ENCODE measurements at places on chromosomes 1 and 21.

- peak; percentile 2 for DNase-seq
These were observed 19.5 kb upstream of the RGSL1 start for GRCh38 chr1:182430263-182431068.

GRCh38 chr1:194347200-194347599 lies 1160.8 kb upstream of the B3GALT2 start:
- DNase-seq: no peak

DNA sequence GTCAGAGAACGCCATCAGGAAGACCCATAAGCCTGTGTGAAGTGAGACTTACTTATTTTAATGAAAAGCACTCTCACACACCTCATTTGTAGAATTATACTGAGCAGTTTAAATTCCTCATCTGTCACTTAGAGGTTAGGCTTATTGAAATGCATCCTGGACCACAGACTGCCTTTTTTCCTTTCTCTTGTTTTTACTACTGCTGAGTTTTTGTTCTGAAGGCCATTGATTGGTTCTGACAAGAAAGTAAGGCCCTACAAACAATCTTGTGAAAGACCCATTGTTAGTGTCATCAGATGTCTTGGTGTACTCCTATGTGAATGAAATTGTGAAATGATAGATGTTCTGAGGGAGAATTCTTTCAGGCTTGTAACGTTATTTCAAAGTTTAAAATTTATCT lies 1343.3 kb upstream of the ADGRL2 start:
- DNase-seq: no peak

DNA sequence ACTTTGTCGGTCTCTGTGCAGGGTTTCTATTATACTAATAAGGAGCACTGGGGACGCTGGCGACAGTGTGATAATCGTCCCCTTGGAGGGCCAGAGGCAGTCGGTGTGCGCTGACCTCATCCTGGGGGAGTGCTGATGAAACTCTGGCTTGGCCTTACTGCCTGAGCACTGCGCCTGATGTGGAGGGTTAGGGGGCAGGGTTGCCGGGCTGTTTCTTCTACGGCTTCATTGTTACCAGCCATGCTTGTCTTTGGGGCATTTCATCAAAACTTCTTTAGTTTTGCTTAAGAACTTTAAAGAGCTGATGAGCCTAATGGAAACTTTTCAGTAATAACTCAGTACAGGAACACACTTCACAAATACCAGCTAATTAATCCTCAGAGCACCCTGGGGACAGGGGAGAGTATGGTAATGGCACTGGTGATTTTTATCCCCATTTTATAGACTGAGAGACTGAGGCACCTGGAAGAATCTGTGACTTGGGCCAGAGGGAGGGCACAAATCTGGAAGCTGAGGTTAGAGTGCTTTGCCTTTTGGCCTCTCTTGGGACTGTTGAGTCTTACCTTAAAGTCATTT lies 81.8 kb downstream of the PEX14 start:
- no peak for DNase-seq

DNA sequence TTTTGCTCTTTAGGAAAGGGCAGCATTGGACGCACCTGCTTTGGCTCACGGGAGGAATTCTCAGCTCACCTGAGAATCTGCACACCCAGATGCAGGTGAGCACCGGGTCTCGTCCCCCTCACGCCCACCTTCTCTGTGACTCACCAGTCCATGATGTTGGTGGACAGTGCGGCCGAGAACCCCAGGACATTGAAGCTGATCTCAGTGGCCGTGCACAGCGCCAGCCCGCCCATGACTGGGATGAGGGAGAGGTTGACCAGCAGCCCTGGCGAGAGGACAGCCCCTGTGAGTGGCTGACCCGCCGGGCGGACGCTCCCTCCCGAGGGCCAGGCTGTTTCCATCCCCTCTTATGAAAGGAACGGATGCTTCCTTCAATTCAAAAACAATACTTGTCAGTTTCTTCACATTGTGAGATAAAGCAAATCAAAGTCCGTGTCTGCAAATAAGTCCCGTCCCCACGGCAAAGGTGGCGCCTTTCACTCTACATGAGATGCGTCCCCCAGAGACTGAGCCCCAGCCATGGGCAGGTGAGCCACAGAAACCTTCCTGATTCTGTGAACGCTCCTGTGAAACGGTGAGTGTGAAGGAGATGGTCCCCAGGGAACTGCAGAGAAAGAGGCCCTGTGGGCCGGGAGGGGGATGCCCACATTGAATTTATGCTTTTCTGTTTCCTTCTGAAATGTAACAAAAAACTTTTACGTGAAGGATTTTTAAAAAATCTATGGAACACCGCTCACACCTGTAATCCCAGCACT lies 12.7 kb upstream of the CDK11B start:
- DNase-seq: no peak

DNA sequence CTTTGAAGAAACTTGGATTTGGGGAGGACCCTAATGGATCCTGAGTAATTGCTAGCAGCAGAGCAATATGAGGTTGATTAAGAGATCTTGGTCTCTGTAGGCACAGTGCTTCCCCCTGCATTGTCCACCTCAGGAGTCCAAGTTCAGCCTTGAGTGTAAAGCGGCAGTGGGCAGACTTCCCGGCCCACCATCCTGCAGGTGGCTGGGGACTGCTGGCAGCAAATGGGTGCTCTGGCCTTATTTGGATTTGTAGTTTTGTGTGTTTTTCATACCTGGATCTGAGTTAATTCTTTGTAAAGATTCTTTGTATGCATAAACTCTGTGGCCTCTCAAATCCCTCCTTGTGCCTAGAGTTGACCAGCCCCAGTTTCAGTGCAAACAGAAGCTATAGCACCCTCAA lies 7.6 kb downstream of the BARHL2 start:
- DNase-seq: no peak

GRCh38 chr1:160083968-160084770 lies 2.8 kb downstream of the KCNJ9 start:
- peak; percentile 69 for DNase-seq
